CD4-positive, alpha-beta T cell treated with Interleukin-15 for 1 hour (primary cell): ENCODE measurements at places on chromosomes 6 and 20.

DNA sequence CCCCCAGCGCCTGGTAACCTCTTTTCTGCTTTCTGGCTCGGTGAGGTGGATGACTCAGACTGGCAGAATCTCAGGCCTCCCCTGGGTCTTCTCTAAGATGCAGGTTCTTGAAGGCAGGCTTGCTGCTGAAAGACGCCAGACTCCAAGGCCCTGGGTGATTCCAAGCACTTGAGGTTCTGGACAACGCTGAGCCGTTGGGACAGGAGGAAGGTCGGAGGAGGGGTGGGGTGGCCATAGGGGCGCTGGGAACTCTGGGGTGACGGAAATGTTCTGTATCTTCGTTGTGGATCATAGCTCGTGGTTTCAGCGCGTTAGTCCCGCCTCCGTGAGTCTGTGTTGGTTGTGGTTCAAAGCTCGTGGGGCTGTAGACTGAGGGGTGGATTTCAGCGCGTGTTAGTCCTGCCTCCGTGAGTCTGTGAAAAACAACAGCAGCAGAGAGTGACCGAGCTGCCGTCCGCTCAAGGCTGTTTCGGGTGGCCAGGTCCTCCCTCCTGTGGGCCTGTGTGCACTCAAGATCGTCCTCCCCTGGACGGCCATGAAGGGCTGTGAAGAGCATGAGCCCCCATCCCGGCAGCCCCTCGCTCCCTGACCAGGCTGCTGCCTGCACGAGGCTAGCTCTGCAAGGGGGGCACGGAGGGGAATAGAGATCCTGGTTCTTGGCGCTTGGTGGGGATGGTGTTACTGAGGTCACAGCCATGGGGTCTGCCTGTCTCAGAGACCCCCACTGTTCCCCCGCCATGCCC lies 7.7 kb downstream of the NTSR1 start:
- no peak for DNase-seq

GRCh38 chr6:53426667-53427270 lies 78.0 kb upstream of the ELOVL5 start:
- DNase-seq, result no peak

DNA sequence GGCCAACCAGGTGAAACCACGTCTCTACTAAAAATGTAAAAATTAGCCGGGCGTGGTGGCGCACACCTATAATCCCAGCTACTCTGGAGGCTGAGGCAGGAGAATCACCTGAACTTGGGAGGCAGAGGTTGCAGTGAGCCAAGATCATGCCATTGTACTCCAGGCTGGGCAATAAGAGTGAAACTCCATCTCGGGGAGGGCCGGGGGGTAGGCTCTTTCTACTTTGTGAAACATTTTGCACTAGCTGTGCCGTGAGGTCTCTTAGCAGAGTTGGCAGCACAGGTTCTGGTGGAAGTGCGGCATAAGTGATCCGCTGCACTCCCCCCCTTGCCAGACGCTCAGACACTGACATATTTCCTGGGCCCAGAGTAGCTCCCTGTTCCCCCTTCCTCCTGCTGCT lies 24.5 kb downstream of the PSMG4 start:
- no peak for DNase-seq

DNA sequence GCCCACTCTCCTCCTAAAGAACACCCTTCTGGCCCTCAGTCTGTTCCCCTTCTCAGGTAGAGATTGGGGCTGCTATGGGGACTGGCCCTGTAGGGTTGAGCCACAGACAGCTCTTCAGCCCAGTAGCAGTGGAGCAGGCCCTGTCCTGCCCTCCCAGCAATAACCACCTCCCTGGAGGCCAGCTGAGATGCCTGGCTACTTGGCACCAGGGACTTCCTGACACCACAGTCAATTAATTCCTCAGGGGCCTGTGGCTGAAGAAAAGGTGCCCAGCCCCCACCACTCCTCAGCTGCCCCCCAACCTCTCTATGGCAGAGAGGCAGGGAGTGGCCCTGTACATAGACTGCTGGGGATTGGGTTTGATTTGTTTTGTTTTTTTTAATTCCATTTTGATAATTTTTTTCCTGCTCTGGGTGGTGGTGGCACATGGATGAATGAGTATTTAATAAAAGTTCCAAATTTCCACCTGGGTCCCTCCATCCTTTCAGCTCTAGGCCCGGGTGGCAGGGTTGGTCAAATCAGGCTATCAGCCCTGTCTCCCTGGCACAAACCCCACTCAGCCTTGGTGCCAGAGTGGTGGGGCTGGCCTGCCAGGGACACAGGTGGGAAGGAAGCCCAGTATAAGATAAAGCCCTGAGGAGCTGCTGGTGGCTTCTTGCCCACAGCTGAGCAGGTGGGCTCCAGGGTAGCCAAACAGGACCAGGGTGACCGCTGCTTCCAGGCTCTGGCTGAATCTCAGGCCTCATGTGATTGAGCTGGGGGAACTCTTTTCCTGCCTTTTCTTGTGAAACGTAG lies 1.9 kb upstream of the DEF6 start:
- no peak for DNase-seq

DNA sequence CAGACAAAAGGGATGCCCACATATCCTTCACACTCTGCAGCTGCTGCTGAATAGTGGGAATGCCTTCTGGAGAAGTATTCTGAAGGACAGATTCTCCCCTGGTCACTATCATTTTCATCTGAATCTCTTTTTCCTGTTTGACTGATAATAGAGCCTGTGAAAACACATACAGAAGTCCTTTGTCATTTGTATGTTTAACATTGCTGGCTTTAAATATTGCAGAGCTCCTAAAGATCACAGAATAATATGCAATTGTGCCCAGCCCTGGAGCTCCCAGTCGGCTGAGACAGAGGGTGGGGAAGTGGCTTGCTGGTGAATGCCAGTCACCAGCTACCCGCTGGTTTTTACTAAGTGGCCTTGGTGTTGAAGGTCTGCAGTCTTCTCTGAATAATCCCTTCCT lies 272.3 kb downstream of the SYNE1 start:
- no peak for DNase-seq

GRCh38 chr6:162679681-162680080 lies 47.9 kb downstream of the PRKN start:
- no peak for DNase-seq

- DNase-seq, result no peak
Measured at GRCh38 chr6:9388596-9388995, 953.3 kb upstream of the SLC35B3 start.

DNA sequence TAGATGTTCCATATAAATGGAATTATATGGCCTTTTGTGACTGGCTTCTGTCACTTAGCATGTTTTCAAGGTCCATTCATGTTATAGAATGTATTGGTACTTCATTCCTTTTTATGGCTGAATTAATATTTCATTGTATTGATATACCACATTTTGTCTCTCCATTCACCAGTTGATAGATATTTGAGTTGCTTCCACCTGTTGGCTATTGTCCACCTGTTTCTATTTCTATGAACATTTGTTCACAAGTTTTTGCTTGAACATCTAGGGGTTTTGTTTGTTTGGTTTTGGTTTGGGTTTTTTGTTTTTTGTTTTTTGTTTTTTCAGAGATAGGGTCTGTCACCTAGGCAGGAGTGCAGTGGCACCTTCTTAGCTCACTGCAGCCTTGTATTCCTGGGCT lies 23.2 kb downstream of the WFDC3 start:
- DNase-seq, result no peak

- DNase-seq, result no peak
Measured at GRCh38 chr6:133802861-133803260, 86.1 kb upstream of the TCF21 start.

- DNase-seq, result peak; percentile 21
Measured at GRCh38 chr20:46438156-46438750, 31.8 kb upstream of the ELMO2 start.

DNA sequence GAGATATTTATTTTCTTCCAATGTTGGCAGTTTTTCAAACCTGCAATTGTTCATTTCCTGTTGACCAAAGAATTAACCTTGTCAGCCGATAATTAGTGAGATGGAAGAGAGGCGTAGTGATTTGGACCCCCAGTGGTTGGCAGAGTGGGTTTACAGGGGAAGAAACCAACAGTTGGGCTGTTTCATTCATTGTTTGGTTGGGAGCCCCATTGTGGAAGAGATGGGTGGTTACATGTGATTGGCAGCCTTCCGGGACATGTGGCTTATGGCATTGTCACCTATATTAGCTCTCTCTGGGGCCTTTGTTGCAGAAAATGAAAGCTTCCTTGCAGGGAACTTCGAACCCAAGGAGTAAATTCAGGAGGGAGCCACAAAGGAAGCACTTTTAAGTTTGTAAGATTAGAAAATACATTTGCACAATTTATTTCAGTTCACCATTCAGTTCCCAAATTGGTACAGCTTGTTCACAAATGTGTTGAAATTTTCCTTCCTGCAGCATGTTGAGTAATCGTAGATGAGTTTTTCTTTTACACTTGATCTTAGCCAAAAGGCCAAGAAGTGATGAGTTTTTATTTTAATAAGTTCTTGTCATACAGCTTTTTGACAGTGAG lies 50.3 kb upstream of the CDKAL1 start:
- no peak for DNase-seq

DNA sequence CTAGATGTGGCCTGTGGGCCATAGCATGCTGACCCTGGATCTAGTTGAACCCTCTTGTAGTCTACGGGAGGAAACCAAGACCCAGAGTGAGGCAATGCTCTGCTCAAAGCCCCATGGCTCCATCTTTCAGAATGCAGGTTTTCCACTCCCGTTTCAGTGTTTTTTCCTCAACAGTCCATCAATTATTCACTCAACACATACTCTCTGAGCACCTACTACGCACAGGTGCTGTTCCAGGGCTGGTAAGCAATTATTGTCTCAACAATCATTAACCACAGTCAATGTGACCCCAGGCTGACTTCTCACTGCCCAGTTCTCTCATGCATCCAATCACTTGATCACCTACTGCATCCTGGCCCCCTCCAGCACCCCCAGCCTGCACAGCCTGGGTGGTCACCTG lies 20.0 kb downstream of the MOCS1 start:
- no peak for DNase-seq

DNA sequence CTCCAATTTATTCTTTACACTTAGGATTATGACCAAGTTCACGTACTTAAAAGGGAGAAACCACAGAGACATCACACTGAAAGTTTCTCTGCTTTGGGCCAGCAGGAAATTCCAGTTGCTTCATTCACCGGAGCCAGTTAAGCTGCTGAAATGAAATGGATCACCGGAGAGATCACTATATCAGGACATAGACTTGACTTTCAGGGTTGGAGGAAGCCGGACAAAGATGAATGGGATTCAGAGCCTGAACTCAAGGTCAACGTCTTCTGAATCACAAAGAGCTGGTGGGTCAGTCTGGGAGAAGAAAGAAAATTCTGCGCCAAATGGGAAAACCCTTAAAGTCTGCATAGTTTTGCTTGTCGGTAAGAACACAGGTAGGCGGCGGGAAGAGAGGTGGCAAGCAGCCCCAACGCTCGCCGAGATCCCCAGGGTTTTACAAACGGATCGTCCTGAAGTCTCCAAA lies 81.9 kb upstream of the CCDC28A start:
- no peak for DNase-seq

- no peak for DNase-seq
Measured at GRCh38 chr6:38632490-38632889, 7.2 kb downstream of the BTBD9 start.

GRCh38 chr6:51718533-51718932 lies 368.9 kb downstream of the PKHD1 start:
- DNase-seq, result no peak

DNA sequence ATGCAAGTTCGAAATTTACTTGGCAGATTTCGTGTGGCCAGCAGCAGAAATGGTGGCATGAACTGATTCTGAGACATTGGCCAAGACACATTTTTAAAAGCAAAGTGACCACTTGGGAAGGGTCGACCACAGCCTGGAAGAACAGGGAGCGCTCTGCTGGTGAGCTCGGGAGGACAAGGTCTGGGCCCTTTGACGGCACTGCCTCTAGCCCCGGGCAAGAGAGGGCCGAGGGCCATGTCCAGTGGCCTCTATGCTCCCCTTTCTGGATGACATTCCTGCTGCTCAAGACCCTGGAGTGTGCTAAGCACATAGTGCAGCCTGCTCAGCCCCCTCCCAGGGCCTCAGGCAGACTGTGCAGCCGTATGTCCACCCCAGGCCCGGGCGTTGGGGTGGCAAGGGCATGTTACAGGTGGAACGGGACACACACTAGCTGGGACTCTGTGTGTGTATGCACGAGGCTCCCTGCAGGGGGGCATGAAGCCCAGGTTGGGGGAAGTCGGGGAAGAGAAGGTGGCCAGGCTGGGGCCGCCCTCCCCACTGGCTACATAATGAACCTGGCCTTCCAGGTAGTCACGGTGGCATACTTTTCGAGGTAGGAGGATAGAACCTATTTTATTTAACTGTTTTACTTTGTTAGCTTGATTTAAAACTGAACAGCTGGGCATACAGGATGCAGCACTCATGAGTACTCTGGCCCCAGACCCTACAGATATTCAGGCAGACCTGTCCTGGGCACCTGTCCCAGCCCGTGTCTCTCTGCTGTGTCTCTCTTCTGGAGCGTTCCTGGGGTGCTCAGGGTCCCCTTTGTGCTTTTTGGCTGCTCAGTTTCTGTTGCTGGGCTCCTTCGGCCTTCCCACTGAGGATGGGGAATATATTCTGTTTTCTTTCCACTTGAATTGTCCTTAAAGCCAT lies 6.4 kb downstream of the SYNJ2 start:
- DNase-seq, result no peak

DNA sequence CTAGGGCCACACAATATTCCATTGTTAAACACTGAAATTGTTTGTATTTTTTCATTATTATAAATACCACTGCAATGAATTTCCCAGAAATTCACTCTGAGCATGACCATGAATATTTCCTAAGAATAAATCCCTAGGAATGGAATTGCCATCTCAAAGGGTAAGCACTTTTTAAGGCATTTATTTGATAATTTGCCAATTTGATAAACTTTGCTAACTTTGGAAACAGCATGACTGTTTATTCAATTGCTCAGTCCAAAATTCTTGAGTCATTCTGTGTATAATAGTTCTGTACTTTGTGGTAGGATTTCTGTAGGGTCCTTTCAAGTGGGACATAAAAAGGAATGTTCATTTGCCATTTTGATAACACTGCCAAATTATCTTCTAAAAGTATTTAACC lies 44.2 kb upstream of the TOX2 start:
- DNase-seq, result no peak

DNA sequence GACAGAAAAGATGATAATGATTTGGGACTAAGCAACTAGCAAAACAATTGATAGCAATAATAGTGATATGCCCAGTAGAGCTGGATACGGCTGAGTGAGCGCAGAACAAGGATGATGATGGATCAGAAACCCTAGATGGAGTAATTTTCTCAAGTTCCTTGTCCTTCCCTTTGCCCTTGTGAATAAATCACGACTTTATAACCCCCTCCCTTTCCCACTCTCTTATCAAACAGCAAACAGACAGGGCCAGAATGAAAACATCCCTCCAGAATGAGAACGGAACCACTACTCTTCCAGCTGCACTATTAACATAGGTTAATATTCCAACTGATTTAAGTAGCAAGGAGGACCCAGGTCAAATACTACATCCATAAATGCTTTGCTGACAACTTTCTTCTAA lies 1.3 kb upstream of the MTFR2 start:
- DNase-seq, result no peak
